SK-MEL-5 (cell line): ENCODE measurements at places on chromosomes 12 and 14. TPM values are rescaled to one million over a fixed set of nuclear protein-coding genes. Genes with fewer than 3 reads are reported as not detected.

MANSC4 gene
- 0.37 TPM in 1 of 2 replicates, not detected in the other for total RNA-seq

FBXW8 gene
- 14.2 and 15.6 TPM in 2 replicates for total RNA-seq

DNA sequence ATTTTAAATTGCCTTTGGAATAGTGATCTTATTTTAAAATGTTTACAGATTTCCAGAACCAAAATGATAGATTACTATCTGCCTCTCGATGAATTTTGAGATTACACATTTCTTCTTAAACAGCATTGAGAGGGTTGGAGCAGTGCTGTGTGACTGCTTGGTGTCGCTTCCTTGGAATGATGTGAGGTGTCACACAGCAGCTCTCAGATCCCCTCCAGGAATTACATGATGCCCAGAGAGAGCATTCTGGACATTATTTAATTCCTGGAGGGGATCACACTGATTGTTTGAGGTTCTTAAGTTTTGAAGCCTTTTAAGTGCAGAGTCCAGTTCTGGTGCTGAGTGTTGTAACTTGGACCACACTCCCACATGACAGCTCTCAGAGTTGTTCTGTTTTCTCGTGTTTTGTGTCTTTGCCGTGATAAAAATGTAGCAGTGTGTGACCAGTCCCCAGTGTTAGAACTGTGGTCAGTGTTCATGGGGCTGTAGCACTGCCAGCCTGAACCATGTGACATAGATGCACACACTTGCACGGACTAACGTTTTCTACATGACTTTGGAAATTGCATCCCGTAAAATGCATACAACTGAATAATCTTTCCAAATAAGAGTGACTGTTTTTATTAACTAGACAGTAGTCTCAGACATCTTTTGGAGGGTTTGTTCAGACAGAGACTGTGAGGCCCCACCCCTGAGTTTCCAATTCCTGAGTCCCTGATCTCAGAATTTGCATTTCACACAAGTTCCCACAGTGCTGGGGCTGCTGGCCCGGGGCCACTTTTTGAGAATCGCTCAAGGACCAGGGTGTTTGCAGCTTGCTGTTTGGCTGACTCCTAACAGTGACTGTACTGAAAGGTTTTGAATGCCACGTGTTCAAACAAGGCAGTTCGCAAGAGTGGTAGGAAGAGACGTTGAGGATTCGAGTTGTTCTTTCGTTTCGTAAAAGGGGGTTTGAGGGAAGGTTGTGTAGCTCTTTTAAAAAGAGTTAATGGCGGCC is 26.0 kb downstream of the XRCC3 start:
- no peak for DNase-seq

DNA sequence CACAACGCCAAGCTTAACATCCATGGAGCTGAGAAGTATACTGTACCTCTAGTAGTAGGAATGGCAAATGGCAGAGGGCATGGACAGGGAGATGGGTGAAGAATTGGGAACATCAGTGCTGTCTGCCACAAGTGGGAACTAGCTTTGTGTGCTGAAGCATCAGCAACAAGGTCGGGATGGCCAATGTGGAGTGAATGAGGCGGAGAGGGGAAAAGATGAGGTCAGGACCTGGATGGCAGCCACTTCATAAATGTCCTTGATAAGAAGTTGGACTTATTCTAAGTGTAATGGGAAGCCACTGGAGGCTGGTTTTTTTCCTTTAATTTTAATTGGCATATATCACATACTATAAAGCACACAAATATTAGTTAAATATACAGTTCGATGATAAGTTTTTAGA is 21.9 kb upstream of the CLMN start:
- DNase-seq: no peak

GRCh38 chr14:90491911-90492531 is 95.2 kb downstream of the CALM1 start:
- no peak for DNase-seq

RNU6-8 gene
- not detected in 2 replicates for total RNA-seq

DNA sequence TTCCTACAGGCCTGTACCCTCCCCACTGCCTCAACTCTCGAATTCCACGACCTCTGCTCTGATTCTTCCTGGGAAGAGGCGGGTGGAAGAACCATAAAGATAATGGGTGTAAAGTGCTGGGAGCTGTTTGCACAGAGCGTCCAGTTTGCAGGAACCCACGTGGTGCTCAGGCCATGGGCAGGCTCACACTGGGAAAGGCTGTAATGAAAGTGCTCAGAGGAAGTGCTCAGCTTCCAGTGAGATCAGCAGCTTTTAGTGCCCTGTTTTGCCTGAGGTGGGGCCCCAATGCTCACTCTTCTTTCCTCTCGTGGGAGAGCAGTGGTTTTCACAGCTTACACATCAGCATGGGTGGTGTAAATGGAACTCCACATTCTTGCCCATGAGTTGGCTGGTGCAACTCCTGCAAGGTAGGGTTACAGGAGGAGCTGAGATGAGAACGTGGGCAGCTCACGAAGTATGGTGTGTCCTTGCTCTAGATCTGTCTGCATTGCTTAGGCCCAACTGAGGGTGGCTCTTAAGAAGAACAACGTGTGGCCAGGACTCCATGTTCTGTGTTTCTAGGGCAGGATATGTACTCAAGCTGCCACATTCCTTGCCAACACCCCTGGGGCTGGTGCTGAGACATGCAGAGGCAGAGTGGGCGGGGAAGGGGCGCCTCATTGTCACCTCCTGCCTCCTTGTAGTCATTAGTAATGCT is 2.9 kb downstream of the TMEM63C start:
- DNase-seq: no peak
